Activated CD4-positive, alpha-beta T cell treated with anti-CD3 and anti-CD28 coated beads for 4 hours (primary cell): ENCODE measurements at places on chromosomes 5 and 9.
A peak's percentile ranks its signal among the peaks of the same experiment; 100 is the strongest.

DNA sequence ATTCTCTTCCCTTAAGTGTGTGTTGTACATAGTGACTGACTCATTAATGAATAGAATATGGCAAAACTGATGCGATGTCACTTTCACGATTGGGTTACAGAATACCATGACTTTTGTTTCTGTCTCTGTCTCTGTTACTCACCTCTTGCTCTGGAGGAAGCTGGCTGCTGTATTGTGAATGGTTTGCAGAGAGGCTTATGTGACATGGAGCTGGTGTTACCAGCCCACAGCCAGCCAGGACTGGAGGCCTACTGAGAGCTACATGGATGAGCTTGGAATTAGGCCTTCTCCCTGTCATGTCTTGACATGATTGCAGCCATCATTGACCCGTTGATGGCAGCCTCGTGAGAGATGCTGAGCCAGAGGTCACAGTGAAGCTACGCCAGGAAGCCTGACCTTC lies 161.9 kb downstream of the TAF11L14 start:
- DNase-seq, result no peak

- no peak for DNase-seq
Measured at GRCh38 chr5:122311961-122312590, at the start of gene SNCAIP. SNCAIP (plus strand) TSS chr5:122312237; CDS start chr5:122391135, 78,898 bp downstream.

DNA sequence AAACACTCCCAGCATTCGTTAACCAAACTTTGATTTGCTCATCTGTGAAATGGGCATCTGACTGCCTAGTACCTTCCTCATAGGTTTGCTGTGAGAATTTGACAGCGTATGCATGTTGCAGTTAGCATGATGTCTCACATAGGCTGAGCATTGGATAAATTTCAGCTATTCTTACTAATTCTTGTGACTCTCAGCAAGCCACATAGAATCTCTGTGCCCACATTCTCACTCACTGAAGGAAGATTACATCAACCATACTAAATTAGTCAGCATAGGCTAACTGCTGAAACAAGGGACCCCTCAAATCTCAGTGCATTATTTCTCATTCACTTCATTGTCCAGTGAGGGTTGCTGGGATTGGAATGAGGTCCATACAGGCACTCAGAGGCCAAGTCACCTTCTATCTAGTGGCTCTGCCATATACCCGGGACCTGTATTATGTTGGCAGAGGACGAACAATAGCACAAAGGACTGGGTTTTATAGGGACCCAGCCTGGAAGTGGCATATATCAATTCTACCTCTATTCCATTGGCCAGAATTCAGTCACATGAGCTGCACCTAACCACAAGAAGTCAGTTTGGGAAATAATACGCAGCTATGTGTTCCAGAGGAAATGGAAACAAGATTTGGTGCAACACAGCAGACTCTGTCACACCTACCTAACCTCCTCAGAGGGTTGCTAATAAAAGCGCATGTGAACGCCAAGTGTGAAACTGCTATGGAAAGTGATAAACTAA lies 4.2 kb upstream of the PTGER4 start:
- peak; percentile 23 for DNase-seq

DNA sequence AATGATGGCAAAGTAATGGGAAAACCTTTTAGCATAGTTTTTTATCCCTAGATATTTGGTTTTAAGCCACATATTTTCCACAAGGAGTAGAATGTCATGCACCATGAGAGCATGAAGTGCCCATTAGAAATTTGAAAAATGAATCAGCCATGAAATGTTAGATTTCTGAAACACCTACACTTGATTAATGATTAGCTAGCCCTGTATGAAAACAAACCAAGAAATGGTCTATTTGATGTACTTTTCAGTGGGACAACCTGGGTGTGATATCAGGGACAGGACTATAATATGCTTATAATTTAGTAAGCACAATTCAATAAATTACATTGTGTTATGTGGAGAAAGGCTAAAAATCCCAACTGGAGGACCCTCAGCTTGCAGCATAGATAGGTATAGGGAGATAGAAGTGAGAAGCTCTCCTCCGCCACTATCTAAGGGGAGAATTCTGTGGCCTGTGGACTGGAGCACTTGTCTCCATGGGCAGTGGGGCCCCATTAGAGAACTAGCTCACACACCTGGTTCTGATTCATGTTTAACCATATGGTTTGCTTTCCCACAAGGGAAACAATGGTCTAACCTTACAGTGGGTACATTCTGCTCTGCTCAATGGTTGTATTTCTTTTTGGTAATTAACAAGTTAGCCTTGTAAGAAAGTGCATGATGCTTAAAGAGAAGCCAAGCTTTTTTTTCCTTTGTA lies 35.2 kb downstream of the NUP214 start:
- no peak for DNase-seq

DNA sequence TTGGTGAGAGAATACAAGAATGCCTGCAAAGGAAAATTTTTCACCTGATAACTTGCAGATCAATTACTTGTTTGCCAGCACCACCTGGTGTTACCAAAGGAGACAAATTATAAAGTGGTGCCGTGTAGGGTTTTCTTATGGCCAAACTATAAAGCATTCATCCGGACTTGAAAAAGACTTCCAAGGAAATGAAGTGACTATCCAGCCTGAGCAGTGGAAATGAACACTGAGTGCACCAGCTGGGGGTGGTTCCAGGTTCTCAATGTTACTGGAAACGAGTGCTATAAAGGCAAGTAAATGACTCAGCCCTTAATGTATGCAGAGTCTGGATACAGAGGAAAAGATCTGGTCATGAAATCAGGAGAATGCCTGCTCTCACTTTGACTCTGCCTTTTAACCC lies 113.1 kb downstream of the DNAH5 start:
- DNase-seq, result no peak

DNA sequence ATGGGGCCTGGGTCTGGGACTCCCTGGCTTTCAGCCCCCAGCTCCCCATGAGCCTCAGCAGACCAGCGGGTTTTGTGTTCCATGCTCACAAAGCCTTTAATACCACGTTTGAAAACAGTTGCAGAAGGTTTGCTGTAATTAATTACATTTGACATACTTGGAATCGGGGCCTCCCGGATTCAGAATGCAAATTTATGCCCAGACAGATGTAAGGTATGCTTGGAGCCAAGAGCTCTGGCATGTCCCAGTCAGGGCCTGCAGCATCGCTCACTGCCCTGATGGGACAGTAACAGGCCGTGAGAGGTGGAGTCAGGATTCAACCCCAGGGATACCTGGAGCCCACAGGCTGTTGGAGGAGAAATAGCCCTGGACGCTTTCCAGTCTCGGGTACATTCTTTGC lies 12.2 kb downstream of the ZNF618 start:
- no peak for DNase-seq

- DNase-seq, result no peak
Measured at GRCh38 chr5:148542812-148543211, 111.5 kb downstream of the HTR4 start.

GRCh38 chr9:4507306-4508130 lies 17.2 kb downstream of the SLC1A1 start:
- DNase-seq, result no peak

DNA sequence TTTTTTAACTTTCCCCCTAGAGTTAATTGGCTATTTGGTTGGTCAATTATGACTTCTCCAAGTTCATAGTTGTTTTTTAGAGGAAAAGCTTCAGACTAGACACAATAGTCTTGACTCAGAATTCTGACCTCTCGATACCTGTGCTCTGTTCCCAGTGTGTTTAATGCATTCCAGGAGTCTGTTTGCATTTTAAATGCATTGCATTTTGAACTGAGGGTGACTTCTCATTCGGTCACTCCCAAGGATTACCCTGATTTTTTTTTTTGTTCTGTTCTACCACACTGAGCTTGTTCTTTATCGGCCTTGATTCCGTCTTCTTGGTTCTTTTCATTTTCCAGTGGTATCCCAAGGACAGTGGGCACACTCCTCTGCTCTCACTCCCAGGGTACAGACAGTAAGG lies 16.3 kb downstream of the ARHGEF28 start:
- no peak for DNase-seq

DNA sequence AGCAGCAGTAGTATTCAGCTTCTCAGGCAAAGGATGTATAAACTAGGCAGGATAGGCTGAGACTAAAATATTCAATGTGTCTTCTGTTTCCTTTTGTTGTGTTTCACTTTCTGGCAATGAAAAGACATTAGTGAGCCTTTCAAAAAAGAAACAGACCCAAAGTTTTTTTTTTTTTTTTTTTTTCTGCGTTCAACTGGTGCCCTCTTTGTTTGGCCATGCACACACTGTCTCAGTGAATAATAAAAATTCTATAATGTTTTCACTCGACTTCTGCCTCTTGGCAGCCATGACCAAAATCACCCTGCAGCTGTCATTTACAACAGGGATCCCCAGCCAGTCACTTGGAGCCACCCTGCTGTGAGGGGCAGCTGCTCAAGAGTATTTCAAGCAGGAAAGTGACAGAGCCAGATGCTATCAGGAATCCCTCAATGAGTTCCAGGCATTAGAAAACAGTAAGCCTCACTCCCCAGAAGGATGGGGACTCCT lies 44.0 kb upstream of the MAN2A1 start:
- DNase-seq, result no peak

GRCh38 chr5:59709346-59709821 lies 184.1 kb downstream of the PDE4D start:
- no peak for DNase-seq

GRCh38 chr9:3857673-3858072 lies 331.9 kb upstream of the RFX3 start:
- no peak for DNase-seq

GRCh38 chr9:136482046-136482792 lies 621 bp downstream of the SEC16A start:
- DNase-seq, result peak; percentile 41

- DNase-seq, result no peak
Measured at GRCh38 chr5:92237896-92238295, 854.8 kb upstream of the ARRDC3 start.

DNA sequence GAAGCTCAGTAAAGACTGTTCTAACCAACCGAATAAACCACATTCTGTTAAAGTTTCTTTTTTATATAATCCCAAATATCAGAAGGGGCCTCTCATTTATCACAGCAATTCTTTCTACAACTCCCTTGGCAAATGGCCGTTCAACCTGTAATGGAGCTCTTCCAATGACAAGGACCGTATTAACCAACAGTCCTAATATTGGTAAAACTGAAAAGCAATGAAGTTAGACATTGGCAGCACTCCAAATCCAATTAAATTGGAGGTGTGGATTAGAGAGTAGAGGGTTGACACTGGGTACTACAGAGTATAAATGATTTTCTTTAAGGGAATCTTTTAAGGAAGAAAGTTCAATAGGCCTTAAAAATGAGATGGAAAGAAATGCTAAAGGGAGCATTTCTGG lies 842 bp downstream of the TMED7 start:
- DNase-seq, result no peak

DNA sequence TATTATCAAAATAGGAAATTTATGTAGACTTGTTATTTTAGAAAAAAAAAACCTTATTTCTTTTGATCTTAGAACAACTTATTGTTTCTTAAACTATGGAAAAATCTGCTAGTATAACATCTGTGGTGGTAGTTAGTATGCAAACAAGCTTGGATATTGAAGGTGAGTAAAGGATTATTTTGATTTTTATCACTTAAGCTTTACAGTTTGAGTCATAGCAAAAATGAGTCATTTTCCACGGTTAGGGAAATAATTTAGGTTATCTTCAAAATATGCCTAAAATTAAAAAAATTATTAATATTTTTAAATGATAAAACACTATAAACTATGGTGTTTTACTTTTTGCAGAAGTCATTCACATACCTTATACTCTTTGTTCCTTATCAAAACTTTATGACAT lies 107.2 kb upstream of the DHFR start:
- no peak for DNase-seq

- no peak for DNase-seq
Measured at GRCh38 chr5:1510151-1510561, 13.6 kb downstream of the LPCAT1 start.
